WTC11 (cell line): ENCODE measurements at places on chromosomes 6 and 20. TPM values are rescaled to one million over a fixed set of nuclear protein-coding genes. Genes with fewer than 3 reads are reported as not detected.

GRCh38 chr6:104835782-104836181 lies 23.9 kb downstream of the HACE1 start:
- no peak for DNase-seq
- peaks cover 39% of the 10 kb centered on the region for H3K36me3 ChIP-seq
- H3K27ac ChIP-seq, result no peak overlapping the region
- H3K4me1 ChIP-seq, result peaks cover 5% of the 10 kb centered on the region; the same call in 1 of the 2 replicates
- H3K4me3 ChIP-seq, result no peak overlapping the region

Gene NKX2-4
- 0.07 to 0.11 TPM in 2 of 3 replicates, not detected in the other for total RNA-seq

DNA sequence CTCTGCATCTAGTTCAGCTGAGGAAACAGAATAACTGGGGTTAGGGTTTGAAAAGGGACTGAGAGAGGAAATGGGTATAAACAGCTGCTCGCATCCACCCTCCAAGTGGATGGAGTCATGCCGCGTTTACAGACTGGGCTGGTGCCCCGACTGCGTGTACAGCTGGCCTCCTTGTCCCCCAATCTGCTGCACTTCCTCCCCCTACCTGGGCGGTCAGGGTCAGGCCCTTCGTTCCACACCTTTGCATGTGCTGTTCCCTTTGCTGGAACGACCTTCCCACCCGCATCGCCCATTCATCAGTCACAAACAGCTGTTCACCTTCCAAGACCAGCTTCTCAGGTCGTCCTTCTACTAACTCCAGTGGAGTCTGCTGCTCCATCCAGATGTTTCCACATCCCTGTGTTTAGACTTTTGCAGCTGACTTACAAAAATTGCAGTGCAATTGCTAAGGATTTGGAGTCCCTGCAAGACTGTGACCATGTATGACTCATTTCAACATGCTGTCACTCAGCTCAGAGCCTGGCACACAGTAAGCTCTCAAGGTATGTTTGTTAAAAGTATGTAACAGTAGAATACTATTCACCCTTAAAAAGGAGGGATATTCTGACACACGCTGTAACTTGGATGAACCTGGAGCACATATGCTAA lies 129.3 kb downstream of the DTNBP1 start:
- H3K4me1 ChIP-seq, result no peaks in the 10 kb centered on the region
- H3K4me3 ChIP-seq, result no peak overlapping the region
- no peaks in the 10 kb centered on the region for H3K27me3 ChIP-seq
- DNase-seq, result no peak
- H3K27ac ChIP-seq, result no peak overlapping the region

Gene PCK1
- total RNA-seq, result 0.17 to 0.30 TPM (median 0.21 TPM) in 3 replicates

DNA sequence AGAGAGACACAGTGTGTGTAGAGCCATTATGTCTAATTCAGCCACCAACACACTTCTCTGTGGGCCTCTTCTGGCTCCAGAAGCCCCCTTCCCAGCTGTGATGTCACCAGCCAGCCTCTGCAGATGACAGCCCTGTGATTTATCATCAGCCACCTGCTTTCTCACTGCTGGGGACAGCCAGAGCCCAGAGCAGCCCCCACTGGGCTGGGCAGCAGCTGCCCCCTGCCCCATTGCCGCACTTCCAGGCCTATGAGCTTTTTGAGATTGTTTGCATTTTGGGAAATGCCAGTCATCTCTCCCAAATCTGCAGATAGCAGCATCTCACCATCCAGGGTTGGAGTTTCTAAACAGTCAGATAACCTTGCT lies 21.9 kb upstream of the STX16 start:
- no peak for DNase-seq
- H3K27me3 ChIP-seq, result no peaks in the 10 kb centered on the region; the same call in none of the 2 replicates
- no peak overlapping the region for H3K27ac ChIP-seq
- H3K4me1 ChIP-seq, result 0 out of 2 replicates have a peak, but pooled peaks cover 2% of the 10 kb centered on the region

DNA sequence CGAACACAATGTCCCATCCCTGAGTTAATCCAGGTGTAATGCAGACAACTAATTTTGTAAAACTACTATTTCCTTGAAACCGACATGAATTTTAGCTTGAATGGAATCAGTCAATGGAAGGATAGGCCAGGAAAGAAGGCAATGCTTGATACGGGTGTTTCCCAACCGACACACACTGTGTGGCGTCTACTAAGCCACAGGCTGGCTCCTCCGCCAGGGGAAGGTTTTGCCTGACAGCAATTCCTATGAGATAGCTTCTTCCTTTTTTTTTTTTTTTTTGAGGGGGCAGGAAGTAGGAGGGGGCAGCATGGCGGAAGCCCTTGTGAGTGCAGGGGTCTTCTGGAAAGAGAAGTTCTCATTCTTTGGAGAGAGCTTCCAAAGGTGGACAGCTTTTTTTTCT lies 12.0 kb upstream of the LAMA4 start:
- no peak overlapping the region for H3K27ac ChIP-seq
- no peak for DNase-seq
- no peaks in the 10 kb centered on the region for H3K27me3 ChIP-seq
- H3K4me1 ChIP-seq, result 0 out of 2 replicates have a peak, but pooled peaks cover 4% of the 10 kb centered on the region
- no peaks in the 10 kb centered on the region for H3K36me3 ChIP-seq

- no peak for DNase-seq
- no peak overlapping the region for H3K27ac ChIP-seq
- no peaks in the 10 kb centered on the region for H3K36me3 ChIP-seq
- H3K27me3 ChIP-seq, result no peaks in the 10 kb centered on the region; the same call in none of the 2 replicates
- H3K4me3 ChIP-seq, result no peak overlapping the region
Observed at GRCh38 chr20:23007886-23008655, 27.0 kb upstream of the SSTR4 start.

Gene TAGAP
- 0.22 to 0.27 TPM (median 0.27 TPM) in 3 replicates for total RNA-seq

DNA sequence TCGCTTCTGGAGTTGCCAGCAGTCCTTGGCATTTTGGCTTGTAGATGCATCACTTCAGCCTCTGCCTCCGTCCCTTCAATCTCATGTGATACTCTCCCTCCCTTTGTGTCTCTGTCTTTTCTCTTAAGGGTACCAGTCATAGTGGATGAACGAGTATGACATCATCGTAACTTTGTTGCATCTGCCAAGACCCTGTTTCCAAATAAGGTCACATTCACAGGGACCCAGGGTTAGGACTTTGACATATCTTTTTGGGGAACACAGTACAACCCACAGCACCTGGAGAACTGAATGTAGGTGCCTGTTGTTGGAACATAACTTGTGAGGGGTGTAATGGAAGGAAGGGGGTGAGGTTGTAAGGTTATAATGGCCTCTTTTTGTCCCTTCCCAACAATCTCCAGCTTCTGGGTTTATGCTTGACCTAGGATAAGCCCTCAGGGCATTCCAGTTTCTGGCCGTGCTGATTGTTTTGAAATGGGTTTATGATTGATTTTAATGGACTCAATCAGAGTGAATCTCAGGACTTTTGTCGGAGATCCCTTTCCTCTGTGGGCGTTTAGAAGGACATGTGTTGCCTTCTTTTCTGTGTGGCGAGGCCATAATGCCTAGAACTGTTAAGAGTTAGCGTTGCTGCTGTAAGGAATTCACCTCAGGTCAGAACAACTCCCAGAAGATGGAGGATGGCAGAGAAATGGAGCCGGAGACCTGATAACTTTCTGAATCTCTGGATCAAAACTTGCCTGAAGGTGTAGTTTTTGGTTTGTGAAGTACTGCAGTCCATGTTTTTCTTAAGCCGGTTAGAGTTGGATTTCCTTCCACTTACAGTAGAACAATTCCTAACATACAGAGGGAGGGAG lies 9.2 kb downstream of the ATRN start:
- no peaks in the 10 kb centered on the region for H3K27me3 ChIP-seq
- DNase-seq, result no peak

- H3K4me3 ChIP-seq, result no peak overlapping the region
- DNase-seq, result no peak
- no peak overlapping the region for H3K27ac ChIP-seq
- H3K27me3 ChIP-seq, result no peaks in the 10 kb centered on the region
- H3K36me3 ChIP-seq, result no peaks in the 10 kb centered on the region
Observed at GRCh38 chr20:8220716-8221115, 88.7 kb downstream of the PLCB1 start.

DNA sequence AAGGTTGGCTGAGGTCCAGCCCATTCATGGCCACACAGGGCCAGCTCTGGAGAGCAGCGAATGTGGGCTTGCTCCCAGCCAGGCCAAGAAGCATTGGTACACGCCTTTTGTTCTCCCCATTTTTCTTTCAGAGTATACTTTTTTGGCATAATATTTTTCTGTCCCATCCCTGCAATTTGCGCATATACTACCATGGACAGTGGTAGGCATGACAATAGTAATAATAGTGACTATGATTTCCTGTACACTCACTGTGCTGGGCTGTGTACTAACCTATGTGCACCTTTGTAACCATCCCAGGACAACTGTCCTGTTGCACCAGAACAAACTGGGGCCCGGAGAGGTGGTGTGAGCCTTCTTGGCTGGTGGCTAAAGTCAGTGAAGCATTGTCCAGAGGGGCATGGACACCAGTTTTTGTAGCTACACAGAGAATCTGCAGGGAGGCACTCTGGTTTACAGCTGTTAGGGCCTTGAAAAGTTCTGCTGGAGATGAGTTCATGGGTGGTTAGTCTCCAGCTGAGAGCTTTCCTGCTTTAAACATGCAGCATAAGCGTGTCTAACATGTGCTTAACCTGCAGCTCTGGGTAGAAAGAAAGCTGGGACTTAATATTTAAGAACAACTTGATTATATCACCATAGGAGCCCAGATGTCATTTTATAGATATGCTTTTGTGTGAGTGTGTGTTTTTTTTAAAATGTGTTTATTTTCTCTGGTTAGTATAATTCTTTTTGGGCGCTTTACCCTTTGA lies 38.2 kb downstream of the DTD1 start:
- peaks cover 13% of the 10 kb centered on the region for H3K36me3 ChIP-seq
- no peak overlapping the region for H3K27ac ChIP-seq
- DNase-seq, result no peak
- no peaks in the 10 kb centered on the region for H3K4me1 ChIP-seq
- no peak overlapping the region for H3K4me3 ChIP-seq
- H3K27me3 ChIP-seq, result no peaks in the 10 kb centered on the region

GRCh38 chr6:90186026-90186425 lies 110.6 kb downstream of the BACH2 start:
- no peak for DNase-seq
- peaks cover 13% of the 10 kb centered on the region for H3K4me1 ChIP-seq
- no peak overlapping the region for H3K27ac ChIP-seq
- no peaks in the 10 kb centered on the region for H3K36me3 ChIP-seq
- H3K4me3 ChIP-seq, result no peak overlapping the region

Gene COL21A1
- total RNA-seq, result 4.4 to 5.5 TPM (median 4.4 TPM) in 3 replicates

GRCh38 chr20:49700411-49701185 lies 13.1 kb downstream of the B4GALT5 start:
- H3K4me1 ChIP-seq, result peaks cover 84% of the 10 kb centered on the region
- peak overlapping the region; percentile 76 for H3K27ac ChIP-seq
- no peak overlapping the region for H3K4me3 ChIP-seq
- H3K27me3 ChIP-seq, result no peaks in the 10 kb centered on the region
- DNase-seq, result no peak

Gene ASF1A
- total RNA-seq, result 30.9 to 36.7 TPM (median 32.0 TPM) in 3 replicates

Gene FAM110A
- total RNA-seq, result 17.2 to 18.8 TPM (median 18.0 TPM) in 3 replicates

GRCh38 chr6:87220997-87221396 lies 65.6 kb downstream of the ZNF292 start:
- H3K27ac ChIP-seq, result no peak overlapping the region
- DNase-seq, result no peak
- no peak overlapping the region for H3K4me3 ChIP-seq
- peaks cover 15% of the 10 kb centered on the region for H3K4me1 ChIP-seq
- peaks cover 54% of the 10 kb centered on the region for H3K36me3 ChIP-seq

GRCh38 chr6:24387818-24388217 lies 14.9 kb upstream of the MRS2 start:
- DNase-seq, result no peak
- no peak overlapping the region for H3K4me3 ChIP-seq
- H3K27me3 ChIP-seq, result no peaks in the 10 kb centered on the region
- peaks cover 3% of the 10 kb centered on the region; the same call in 1 of the 2 replicates for H3K36me3 ChIP-seq

DNA sequence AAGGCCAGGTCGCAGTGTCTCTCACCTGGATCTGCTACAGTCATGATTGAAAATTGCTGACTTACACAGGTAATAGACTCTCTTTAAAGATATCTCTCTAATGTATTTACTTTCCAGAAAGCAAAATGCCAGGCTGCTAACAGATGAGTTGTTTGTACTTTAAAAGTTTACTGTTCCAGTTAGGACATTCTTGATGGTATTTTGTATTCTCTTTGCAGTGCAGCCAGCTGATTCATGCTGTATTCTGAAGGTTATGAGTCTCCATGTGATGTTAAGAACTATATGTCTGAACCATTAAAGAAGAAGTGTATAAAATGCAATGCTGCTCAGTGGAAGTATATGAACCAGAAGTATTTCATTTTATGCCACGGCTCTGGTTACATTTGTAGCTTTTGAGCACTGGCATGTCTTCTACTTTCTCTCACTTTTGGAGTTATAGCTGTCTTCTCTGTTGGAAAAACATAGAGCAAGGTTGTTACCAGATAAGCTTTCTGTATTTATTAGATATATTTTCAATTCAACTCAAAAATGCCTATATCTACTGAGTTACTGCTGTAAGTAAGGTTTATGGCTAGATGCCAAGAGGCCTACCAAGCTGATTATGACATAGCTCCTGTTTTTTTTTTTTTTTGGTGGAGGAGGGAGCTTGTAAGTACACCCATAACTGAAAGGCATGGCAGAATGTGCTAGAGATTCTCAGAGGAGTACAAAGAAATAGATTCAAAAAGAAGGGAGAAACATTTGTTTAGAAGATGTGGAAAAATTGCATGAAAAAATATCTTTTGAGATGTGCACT lies 130.5 kb upstream of the MAN1A1 start:
- H3K27ac ChIP-seq, result no peak overlapping the region
- no peak for DNase-seq
- H3K4me1 ChIP-seq, result no peaks in the 10 kb centered on the region
- no peaks in the 10 kb centered on the region for H3K36me3 ChIP-seq

DNA sequence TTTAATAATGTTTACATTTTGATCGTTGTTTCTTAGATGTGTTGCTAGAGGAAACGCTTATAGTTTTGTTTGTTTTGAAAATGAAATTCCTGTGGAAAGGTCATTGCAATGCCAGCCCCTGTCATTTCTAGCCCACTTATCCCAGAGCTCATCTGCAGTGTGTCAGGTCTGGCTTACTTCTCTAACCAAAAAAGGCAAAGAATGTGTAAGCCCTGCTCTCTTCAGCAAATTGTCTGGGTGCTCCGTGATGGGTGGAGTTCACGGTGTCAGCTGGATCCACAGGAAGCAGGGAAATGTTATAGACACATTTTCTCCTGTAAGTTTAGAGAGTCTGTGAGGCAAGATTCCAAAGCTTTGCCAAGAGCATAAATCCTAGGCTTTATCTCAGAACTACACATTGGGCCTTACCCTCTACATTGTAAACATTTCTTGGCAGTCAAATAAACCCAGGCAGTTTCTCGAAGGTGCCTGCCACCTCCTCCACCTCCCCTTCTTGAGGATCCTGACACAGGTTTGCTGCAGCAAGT lies 50.9 kb downstream of the RPRD1B start:
- no peak overlapping the region for H3K4me3 ChIP-seq
- H3K27me3 ChIP-seq, result no peaks in the 10 kb centered on the region
- H3K27ac ChIP-seq, result no peak overlapping the region
- DNase-seq, result no peak
- no peaks in the 10 kb centered on the region for H3K4me1 ChIP-seq

DNA sequence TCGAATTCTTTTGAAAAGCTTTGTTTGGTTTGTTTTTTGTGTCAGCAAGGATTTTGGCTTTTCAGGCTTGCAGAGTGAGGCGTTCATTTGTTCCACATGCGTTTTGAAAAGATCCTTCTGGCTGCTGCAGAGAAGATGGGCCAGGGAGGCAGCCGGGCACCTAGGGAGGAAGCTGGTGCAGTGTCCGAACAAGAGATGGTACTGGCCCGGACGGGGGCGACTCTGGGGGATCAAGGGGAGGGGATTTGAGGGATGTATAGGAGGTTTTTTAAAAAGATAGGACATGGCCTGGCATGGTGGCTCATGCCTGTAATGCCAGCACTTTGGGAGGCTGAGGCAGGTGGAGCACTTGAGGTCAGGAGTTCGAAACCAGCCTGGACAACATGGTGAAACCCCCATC lies 55.3 kb downstream of the DLGAP4 start:
- no peak for DNase-seq
- no peak overlapping the region for H3K4me3 ChIP-seq
- no peaks in the 10 kb centered on the region for H3K4me1 ChIP-seq
- no peaks in the 10 kb centered on the region; the same call in 1 of the 2 replicates for H3K27me3 ChIP-seq
- H3K27ac ChIP-seq, result no peak overlapping the region

Gene EPPIN
- 0.16 to 0.26 TPM (median 0.23 TPM) in 3 replicates for total RNA-seq
